ENCODE measurements at places on chromosomes 2 and 18.

- DNase-seq = no peak
Observed at GRCh38 chr18:78717766-78718150, 261.9 kb upstream of the SALL3 start.

DNA sequence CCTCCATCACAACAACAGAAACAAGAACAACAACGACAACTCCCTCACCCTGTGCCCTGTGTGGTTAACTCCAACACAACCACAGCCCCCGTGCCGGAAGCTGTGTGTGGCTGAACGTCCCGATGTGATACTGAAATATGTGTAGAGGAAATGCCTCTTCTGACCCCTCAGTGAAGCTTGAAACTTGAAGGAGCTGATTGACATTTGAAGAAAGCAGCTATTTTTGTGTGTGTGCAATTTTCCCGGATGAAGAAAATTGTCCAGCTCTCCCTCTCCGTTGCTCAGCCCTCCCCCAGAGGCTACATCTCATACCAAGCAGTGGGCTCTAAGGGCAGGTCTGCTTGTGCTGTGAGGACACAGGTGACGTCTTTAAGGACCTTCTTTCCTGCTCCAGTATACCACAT is 173.8 kb downstream of the ICOS start:
- no peak for DNase-seq

- no peak for DNase-seq
Observed at GRCh38 chr18:61847164-61847791, 45.5 kb downstream of the RNF152 start.

DNA sequence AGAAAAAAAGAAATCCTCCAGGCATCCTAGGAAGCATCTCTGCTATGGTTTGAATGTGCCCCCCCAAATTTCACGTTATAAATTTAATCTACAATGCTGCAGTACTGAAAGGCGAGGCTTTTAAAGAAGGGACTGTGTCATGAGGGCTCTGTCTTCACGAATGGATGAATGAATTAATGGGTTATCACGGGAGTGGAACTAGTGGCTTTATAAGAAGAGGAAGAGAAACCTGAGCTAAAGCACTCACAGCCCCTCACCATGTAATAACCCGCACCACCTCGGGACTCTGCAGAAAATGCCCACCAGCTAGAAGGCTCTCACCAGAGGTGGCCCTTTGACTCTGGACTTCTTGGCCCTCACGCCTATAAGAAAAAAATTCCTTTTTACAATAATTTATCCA is 27.6 kb downstream of the RNU4ATAC start:
- DNase-seq = no peak

GRCh38 chr2:46298522-46299353 is 1.5 kb downstream of the EPAS1 start:
- peak; percentile 81 for DNase-seq

- DNase-seq = no peak
Observed at GRCh38 chr2:68744366-68744912, 9.8 kb downstream of the ARHGAP25 start.

- DNase-seq = peak; percentile 94
Observed at GRCh38 chr2:233854241-233854981, at the start of gene HJURP. Gene HJURP (minus strand): TSS chr2:233854535. CDS start chr2:233854500, 35 bp downstream.

- no peak for DNase-seq
Observed at GRCh38 chr2:112301171-112301584, 25.8 kb downstream of the ZC3H6 start.

DNA sequence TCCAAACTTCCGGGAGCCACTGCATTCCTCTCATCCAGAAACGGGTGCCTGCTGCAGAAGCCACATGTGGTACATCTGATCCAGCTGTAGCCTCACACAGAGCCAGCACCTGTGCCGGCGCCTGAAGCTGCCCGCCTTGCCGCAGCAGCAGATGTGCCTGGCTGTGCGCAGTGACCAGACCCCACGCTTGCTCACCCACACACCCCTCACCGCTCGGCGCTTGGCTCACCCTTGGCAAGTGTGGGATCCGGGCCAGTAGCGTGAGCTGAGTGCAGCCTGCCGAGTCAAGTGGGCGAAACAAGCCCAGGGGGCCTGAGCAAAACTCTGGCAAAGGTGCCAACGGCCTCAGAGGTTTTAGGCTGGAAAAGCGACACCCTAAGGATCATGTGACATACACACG is 220.1 kb upstream of the TMEFF2 start:
- no peak for DNase-seq

DNA sequence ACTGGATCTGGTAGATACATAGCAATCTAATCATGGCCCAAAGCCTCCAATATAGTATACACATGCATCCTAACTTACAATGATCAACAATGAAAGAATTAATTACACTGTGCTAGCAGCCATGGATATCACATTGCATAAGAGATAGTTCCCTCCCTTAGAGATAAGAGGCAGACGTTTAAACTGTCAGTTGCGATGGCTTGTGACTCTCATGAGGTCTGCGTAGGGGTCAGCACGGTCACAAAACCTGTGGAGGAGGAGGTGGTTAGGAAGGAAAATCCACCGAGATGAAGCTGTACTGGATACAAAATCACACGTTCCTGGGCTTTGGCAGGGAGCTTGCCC is 800 bp upstream of the RALB start:
- no peak for DNase-seq

- DNase-seq = peak; percentile 84
Observed at GRCh38 chr2:38959938-38960608, 70.4 kb downstream of the ARHGEF33 start.

DNA sequence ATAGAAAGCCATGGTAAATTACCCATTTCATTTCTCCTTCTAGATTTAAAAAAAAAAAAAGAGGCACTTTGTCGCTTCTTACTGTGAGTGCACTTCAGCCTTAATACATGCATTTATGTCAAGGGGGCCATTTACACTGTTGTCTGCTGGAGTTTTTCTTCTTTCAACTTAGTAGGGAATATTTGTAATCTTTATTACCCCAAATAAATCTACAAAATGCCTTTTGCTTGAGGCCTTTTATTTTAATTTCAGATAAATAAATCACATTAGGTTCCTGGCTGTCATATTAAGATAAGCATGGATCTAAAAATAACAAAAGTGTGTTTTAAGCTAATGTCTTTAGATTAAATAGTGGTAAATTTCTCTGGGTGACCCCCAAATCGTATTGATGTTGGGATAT is 276.0 kb downstream of the NCKAP5 start:
- no peak for DNase-seq

- DNase-seq = no peak
Observed at GRCh38 chr2:48114256-48114655, 208.0 kb upstream of the FBXO11 start.

DNA sequence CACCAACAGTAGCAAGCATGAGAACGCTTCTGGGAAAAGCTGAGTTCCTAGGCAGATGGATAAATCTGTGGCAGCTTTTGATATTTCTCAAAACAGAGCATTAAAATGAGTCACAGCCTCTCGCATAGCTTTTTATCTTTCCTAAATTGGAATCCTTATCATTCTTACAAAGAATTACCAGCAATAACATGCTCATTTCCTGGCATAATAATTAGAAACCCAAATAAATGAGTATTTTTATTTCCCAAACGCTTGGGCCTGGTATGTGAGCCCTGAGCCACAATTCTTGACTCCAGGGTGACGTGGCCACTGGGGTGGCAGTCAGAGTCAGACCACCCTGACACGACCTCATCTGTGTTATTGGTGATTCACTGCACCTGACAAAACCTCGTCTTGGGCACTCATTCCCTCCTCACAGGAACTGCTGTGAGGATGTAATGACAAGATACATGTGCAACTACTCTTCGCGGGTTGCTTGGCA is 210.7 kb downstream of the ARL4C start:
- no peak for DNase-seq

- no peak for DNase-seq
Observed at GRCh38 chr18:56823986-56824565, 172.9 kb downstream of the WDR7 start.

- no peak for DNase-seq
Observed at GRCh38 chr18:7479756-7480155, 87.4 kb upstream of the PTPRM start.

DNA sequence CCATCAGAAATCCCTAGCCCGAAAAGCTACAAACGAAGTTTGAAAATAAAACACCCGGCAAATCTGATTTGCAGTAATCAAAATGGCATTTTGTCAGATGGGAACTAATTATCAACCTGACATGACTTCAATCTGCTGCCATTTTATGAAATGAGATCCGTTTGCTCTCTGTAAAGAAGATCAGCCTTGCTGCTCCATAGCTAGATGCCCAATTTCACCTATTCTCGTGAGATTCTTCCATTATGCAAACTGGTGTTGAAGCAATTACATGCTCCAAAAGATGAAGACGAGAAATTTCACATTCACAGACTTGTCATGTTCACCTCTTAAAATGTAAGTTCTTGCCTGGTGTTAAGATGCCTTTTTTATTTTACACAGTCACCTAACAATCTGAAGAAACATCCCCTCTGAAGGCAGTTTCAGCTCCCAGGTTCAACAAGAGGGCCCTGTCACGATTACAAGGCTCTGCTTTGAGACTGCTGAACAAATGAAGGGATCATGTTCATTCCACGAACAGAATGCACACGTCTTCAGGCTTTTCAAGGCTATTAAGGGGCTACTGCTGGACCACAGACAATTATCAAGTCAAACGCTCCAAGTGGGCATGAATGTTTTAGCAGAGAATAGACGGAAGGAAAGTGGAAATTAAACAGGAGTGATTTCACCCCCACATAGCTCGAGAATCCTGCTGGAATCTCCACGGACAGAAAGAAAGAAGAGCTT is 172.6 kb upstream of the PID1 start:
- no peak for DNase-seq

DNA sequence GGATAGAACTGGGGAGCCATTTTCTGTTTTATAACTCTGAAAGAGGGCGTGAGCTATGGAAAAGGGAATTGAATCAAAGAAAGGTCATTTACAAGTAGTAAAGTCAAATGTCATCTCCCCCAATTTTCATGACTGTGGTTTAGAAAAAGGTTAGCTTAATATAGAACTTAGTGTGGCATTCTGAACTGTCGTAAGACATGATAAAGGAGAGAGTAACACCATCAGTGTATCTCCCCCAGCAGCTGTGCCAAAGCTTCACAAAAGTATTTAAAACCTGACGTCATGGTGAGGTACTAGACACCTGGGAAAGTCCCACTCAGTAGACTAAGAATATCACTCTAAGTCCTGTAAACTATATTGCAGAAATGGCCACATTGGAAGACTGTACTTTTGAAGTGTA is 5.8 kb upstream of the IKZF2 start:
- DNase-seq = no peak

- no peak for DNase-seq
Observed at GRCh38 chr2:164739966-164740365, 101.7 kb downstream of the COBLL1 start.

GRCh38 chr18:58223717-58224424 is 179.8 kb downstream of the NEDD4L start:
- no peak for DNase-seq

GRCh38 chr2:137797641-137798040 is 166.6 kb upstream of the HNMT start:
- no peak for DNase-seq

DNA sequence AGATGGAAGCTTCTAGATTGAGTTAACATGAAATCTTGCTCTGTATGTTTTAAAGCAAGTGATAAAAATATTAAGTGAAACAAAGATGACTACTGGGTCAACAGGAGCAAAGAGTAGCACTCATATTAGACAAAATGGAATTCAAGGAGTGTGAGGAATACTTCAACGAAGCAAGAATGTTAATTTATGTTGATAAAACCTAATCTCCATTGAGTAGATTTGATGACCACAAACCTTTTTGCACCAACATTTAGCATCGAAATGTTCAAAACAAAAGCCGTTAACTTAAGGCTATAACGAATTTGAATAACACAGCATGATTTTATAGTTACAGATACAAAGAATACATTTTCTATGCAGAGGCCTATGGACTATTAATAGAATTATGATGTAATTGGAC is 35.7 kb downstream of the MRPS9 start:
- no peak for DNase-seq

- no peak for DNase-seq
Observed at GRCh38 chr2:128617661-128618060, 299.0 kb upstream of the HS6ST1 start.

DNA sequence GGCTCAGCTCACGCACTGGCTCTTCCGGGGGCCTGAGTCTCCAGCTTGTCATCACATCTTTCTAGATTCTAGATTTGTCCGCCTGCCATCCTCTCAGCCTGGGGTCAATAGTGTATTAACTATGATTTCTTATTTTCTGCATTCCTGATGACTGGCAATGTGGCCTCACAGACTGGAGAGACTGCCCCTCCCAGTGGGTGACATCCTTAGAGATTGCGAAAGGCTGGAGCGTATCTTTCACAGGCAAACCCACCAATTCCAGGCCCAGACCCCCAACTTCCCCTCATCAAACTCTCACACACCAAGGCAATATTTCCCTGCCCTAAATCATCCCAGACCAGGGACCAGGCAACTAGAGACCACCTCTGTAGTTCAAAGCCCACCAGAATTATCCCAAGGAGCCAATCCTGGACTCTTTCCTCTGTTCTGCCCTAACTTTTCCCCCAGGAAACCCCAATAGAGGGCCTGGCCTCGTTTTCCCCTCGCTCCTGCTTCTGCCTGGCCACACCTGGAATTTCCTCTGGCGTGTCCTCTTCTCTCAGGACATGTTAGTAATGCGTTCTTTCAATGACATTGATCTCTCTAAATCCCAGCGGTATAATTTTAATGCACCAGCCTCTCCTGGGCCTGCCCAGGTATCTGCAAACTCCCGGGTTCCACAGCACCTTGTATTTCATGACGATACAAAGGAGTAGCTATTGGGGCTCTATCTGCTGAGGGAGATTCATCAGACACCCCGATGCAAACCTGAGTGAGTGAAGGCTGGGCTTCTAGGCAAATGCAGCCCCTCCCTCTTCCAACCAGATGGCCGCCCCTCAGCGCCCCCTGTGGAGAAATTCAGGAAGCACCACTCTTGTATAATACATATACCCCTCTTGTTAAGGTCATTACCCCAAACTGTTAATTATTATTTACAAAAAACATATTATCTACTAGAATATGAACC is 2.4 kb upstream of the KCNF1 start:
- peak; percentile 47 for DNase-seq

DNA sequence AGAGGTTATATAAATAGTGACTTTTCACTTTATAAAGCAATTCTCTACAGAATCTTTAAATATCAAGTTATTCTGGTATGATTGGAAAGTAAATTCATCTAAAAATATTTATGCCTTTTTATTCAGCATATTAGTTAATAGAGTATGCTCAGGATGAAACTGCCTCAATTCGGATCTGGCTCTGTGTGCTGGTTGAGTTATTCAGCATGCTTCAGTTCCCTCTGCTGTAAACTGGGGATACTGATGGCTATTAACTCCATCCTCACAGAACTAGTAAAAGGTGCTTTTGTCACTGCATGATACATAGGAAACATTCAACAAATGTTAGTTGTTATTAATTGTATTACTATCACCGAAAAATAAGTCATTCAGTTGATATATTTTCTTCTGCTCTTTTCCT is 250.3 kb downstream of the NRXN1 start:
- no peak for DNase-seq

DNA sequence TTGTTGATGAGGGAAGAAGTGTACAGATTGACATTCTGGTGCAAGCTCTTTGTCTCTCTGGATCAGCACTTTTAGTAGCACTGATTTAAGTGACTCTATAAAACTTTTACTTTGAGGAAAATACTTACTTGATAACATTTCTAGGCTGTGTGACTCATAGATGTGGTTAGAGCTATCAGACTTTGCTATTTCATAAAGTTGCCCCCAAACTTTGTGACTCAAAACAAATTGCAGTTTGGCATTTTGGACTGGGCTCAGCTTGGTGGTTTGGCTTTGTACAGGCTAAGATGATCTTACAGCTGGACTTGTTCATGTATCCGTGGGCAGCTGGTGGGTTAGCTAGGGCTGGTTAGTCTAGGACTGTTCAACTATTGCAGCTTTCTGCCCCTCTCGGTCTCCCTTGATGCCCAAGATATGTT is 42.1 kb upstream of the GLS start:
- no peak for DNase-seq

GRCh38 chr2:104236491-104236890 is 617.4 kb upstream of the POU3F3 start:
- DNase-seq = no peak
